ENCODE measurements at places on chromosomes 11 and 22.
A peak's percentile ranks its signal among the peaks of the same experiment; 100 is the strongest.

DNA sequence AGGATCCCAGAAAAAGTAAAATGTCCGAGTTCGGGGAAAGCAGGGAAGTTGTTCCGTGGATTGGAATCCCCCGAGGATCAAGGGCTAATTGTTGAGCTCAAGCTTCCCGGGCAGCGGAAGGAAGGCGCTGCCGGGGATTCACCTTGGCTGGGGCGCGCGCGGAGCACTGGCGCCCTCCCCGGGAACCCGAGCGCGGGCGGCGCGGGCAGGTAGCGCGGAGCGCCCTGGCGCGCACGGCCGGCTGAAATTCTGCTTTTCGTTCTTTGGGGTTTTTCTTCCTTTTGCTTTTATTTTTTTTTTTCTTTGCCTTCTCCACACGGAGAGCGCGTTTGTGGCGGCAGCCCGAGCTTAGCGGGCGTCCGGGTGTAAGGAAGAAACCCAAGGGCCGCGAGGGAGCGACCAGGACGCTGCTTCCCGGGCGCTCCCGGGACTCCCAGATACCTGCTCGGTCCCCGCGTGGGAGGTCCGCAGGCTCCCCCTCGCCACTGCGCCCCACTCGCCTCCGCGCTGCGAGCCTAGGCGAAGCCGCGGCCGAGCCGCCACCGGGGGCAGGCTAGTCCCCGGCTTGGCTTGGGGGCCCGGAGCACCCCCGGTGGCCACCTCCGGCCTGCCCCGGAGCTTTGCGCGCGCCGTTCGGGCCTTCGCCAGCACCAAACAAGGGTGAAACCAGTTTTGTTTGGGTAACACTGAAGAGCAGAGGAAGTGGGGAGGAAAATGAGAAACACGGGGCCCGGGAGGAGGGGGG, 4.8 kb upstream of the IGF2 start:
- no peak for DNase-seq

- DNase-seq, result peak; percentile 28
Observed at GRCh38 chr11:8262552-8263108, 1.0 kb downstream of the LMO1 start.

GRCh38 chr11:125941267-125941618, 4.6 kb upstream of the VSIG10L2 start:
- no peak for DNase-seq

- no peak for DNase-seq
Observed at GRCh38 chr22:27962268-27963044, 43.4 kb upstream of the PITPNB start.

DNA sequence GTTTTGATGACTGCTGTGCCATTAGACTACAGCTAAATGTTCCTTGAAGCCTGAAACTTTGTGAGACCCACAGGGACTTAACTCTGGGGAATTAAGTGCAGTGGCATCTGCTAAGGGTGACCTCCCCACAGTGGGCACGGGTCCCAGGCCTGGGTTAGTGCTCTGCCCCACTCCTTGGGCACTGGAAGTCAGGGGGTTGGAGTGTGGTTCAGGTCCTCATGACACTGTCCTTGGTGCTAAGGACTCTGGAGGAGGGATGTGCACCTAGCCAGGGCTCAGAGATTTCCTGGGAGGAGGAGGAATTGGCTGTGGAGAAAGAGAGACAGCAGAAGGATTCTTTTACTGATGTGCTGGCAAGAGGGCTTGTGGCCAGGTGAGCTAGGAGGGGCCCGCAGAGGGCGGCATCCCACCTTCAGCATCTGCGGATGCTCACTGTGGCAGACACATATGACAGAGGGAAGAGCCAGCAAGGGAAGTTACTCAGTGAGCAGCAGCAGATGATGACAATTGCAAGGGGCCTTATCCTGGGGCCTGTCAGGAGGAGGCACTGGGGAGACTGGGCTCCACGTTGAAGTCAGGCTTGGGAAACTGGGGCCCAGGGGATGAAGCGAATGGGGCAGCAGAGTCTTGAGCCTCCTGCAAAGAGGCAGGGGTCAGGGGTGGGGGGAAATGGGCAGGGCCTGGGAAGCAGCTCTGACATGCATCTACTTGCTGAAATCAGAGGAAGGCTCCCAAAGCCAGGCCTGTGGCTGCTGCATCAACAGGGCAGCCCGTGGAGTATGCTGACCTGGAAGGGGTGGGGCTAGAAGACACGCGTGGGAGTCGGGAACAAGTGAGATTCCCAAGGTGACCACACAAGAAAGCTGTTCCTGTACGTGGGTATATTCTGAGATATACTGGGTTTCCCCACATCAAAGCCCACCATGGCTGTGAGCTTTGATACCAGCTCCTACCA, 144.0 kb downstream of the MPPED1 start:
- DNase-seq, result no peak

- no peak for DNase-seq
Observed at GRCh38 chr11:32643526-32643925, 59.9 kb downstream of the EIF3M start.

GRCh38 chr11:91296629-91297028, 928.0 kb upstream of the FAT3 start:
- no peak for DNase-seq

GRCh38 chr11:85679576-85679975, 6.4 kb downstream of the CCDC89 start:
- DNase-seq, result no peak

DNA sequence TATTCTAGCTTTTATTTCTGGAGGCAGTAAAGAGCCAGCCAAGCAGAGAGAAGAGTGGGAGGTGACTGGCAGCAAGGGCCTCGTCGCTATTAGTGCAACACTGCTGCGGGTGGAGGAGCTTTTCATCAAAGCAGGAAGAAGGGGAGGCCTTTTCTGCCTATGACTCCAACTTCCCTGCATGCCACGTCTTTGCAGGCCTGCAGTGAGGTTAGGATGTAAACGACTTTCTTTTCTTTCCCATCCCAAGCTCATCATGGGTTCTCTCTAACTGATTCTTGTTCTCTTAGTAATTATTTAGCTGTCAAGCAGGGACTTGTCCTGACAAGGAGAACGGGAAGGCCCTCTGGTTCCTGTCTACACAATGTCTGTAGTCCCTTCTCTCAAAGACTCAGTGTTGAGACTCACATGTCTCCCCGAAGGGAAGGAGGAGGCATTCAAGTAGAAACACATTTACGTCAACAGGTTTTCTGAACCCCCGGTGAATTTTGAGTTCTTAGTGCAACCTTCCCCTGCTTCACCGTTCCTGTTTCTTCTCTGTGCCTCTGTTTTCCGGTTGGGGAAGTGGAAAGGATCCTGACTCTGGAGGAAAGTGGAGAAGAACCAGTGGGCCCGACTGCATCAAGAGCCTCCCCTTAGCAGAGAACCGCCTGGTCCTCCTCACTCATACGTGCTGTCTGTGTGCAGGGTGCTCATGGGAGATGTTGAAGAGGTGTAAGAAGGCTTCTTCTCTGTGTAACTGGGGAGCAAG, 56.9 kb downstream of the PACS1 start:
- DNase-seq, result peak; percentile 80

- no peak for DNase-seq
Observed at GRCh38 chr22:25630447-25630846, 66.0 kb downstream of the GRK3 start.

GRCh38 chr22:22226448-22227187, 18.0 kb upstream of the VPREB1 start:
- DNase-seq, result no peak

- DNase-seq, result peak; percentile 52
Observed at GRCh38 chr11:12281571-12282478, 95.5 kb upstream of the PARVA start.
